Central memory CD8-positive, alpha-beta T cell (primary cell): ENCODE measurements at places on chromosomes 6 and 20.

DNA sequence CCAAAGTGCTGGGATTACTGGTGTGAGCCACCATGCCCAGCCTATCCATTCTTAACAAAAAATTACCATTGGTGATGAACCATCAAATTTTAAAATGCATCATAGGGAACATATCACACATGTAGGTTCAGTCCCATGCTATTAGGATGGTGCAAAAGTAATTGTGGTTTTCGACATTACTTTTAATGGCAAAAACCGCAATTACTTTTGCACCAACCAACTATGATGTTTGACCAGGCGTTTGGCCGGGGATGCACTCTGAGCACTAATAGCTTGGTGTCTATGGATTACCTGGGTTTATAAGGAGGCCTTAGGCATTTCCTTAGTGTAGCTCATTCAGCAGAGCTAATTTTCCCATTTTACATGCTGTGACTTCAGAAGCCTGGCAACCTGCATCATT, 246.5 kb upstream of the SUPT3H start:
- H3K4me3 ChIP-seq: no peak overlapping the region
- no peaks in the 10 kb centered on the region for H3K27me3 ChIP-seq
- H3K4me1 ChIP-seq: peaks cover 28% of the 10 kb centered on the region
- no peak for DNase-seq
- no peaks in the 10 kb centered on the region for H3K36me3 ChIP-seq
- H3K27ac ChIP-seq: no peak overlapping the region

- H3K27me3 ChIP-seq: no peaks in the 10 kb centered on the region
- peak overlapping the region; percentile 5 for H3K27ac ChIP-seq
Observed at GRCh38 chr6:73610444-73611275, 43.1 kb downstream of the SLC17A5 start.

DNA sequence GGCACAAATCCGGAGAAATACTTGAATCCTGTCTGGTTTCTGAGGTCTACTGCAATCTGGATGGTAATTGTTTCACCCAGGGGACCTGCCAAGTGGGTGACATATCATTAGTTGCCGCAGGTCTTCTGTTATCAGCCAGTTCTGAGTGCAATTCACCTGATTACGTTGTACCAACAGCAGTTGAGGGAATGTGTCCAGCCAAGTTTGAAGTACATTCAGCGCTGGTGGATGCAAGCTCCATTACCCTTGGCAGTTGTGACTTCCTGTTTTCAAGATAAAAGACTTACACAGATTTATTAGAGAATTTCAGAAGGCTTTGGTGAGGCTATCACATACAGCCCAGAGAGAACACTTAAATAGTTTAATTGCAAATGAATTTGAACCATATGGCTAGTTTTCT, 42.8 kb downstream of the FNDC1 start:
- H3K36me3 ChIP-seq: peaks cover 1% of the 10 kb centered on the region
- no peak overlapping the region for H3K4me3 ChIP-seq
- H3K27ac ChIP-seq: no peak overlapping the region
- DNase-seq: no peak

DNA sequence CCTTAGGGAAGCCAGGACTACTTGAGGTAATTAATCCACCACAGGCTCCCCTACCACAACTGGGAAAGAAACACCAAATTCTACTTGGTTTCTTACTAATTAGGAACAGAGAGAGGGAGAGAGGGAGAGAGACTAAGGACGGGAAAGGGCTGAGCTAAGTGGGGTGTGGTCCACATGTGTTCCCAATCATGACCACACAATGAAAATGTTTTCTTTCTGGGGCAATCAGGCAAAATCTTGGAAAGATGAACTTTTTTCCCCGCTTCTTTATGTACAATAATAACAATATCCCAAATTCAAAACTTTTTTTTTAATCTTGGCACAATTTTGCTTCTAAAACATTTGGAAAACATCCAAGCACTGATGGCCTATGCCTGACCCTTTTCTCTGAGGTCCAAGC, 734.4 kb downstream of the MAFB start:
- no peak for DNase-seq
- peaks cover 3% of the 10 kb centered on the region for H3K36me3 ChIP-seq
- no peaks in the 10 kb centered on the region for H3K27me3 ChIP-seq

DNA sequence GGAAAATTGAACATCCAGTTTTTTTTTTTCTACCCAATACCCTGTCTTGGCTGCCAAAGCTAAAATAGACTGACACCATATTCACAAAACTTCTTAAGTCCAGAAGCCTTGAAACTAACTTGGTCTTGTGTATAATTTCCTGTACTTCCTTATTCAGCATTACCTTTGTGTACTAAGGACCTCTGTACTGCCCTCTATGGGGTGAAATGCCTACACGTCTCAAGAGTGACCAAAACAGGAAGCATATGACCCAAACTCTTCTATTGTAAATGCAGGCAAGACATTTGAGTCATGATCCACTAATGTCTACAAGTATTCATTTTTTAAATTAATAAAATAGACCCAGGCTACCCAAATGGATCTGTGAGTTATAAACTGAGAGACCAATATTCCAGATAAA, 50.4 kb downstream of the HMGCLL1 start:
- H3K4me3 ChIP-seq: no peak overlapping the region
- no peaks in the 10 kb centered on the region for H3K27me3 ChIP-seq
- DNase-seq: no peak
- H3K27ac ChIP-seq: no peak overlapping the region

DNA sequence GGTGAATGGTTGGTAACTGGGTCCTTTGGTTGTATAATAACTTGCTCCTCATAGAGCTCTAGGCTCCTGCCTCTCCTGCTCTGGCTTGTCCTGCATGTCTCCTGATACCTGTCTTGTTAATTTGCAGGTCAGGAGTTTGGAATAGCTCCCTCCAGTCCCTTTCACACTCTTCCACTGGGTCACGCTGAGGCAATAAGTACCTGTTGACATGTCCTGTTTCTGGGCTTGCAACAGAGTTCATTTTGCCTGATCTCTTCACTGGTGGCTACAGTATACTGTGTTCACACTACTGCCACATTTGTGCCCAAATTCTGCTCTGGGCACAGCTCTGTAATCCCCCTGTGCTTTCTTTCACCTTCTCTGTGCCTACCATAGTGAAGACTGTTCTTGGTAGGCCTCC, 25.4 kb upstream of the C20orf144 start:
- H3K27me3 ChIP-seq: no peaks in the 10 kb centered on the region
- H3K27ac ChIP-seq: no peak overlapping the region
- H3K36me3 ChIP-seq: peaks cover 50% of the 10 kb centered on the region
- H3K4me3 ChIP-seq: no peak overlapping the region

GRCh38 chr20:53390770-53391169, 202.9 kb downstream of the ZNF217 start:
- H3K4me3 ChIP-seq: no peak overlapping the region
- H3K4me1 ChIP-seq: no peaks in the 10 kb centered on the region
- no peak for DNase-seq

DNA sequence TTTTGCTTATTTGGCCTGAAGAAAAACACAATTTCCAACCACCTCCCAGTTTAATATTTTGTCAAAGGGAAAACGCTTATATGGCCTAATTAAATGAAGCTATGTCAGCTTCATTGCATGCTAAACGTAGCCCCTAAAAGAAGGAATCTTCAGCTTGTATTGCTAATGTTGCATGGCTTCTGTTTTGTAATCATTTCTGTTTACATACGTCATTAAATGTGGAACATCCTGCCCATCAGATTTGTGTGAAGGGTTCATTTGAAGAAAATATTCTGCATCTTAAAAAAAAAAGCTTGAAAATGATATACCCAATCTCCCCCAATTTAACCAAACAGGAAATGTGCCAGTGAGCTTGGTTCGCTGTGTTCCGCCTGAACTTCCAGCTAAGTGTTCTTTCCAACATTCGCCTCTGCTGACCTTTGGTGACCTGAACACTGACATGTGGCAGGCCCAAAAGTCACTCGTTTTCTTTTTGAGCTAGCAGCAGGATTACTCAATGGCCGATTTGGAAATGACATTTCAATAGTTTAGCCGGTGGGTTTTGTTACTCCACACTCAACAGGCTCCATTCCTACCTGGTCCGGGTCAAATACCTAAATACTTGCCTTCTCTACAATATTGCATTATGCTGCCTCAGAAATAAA, 12.7 kb upstream of the SIRT5 start:
- no peaks in the 10 kb centered on the region for H3K4me1 ChIP-seq
- peaks cover 19% of the 10 kb centered on the region for H3K27me3 ChIP-seq
- no peak for DNase-seq

- peaks cover under 1% of the 10 kb centered on the region for H3K36me3 ChIP-seq
- no peaks in the 10 kb centered on the region for H3K4me1 ChIP-seq
- no peak for DNase-seq
- H3K27me3 ChIP-seq: peaks cover 52% of the 10 kb centered on the region
Observed at GRCh38 chr6:165877773-165878172, 214.7 kb upstream of the PDE10A start.

DNA sequence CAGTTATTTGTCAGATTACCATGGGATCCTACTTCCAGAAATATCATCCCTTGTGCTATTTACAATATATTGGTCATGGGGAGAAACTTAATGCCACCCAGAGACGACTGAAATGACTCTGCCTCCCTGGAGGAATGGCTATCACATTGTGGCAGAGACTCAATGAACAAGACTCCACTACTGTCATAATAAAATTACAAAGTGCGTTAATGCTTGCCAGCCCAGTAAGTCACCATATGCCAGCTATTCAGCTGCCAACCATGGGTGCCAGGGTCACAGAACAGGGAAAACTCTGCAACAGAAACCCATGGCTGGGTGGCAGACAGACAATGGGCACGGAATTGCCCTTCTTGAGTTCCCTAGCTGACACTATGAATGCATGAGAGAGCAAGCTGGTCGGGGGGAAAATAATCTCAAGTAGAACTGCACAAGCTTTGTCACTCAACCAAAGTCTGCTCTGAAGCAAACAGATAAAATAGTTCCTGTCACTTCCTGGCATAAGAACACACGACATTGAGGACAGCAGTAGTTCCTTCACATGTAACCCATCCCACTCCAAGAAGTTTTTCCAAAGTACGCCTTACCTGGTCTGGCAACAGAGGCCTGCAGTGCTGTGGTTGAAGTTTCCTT, 32.1 kb downstream of the TP53INP2 start:
- H3K4me3 ChIP-seq: no peak overlapping the region
- H3K27me3 ChIP-seq: no peaks in the 10 kb centered on the region
- H3K4me1 ChIP-seq: no peaks in the 10 kb centered on the region
- H3K36me3 ChIP-seq: peaks cover 9% of the 10 kb centered on the region

DNA sequence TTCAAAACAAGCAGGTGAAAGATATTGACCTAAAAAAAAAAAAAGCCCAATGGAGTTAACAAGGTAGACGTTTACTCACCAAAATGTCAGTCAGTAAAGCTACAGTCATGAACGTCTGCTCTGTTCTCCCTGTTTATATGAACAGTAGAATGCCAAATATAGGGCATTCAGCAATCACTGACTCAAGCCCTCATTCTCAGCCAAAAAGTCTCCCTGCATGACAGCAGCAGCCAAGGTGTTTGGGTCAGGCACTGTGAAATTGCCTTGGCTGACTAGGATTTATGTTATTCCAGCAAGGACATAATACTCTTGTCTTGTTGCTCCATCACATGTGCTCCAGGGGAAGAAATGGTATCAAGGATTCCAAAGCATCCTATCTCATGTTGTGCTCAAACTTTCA, 194.7 kb upstream of the RSPO3 start:
- H3K4me3 ChIP-seq: no peak overlapping the region
- peaks cover 2% of the 10 kb centered on the region for H3K36me3 ChIP-seq
- no peaks in the 10 kb centered on the region for H3K27me3 ChIP-seq
- no peak overlapping the region for H3K27ac ChIP-seq
- DNase-seq: no peak

DNA sequence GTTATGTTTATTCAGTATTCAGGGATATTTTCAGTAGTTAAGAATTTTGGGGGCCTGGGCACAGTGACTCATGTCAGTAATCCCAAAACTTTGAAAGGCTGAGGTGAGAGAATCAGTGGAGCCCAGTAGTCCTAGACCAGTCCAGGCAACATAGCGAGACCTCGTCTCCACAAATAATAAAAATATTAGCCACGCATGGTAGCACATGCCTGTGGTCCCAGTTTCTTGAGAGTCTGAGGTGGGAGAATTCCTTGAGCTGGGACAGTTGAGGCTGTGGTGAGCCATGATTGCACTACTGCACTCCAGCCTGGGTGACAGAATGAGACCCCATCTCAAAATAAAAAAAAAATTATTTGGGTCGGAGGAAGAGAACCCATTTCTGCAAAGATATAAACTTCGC, 20.3 kb downstream of the ADGRG6 start:
- no peak overlapping the region for H3K27ac ChIP-seq
- no peak overlapping the region for H3K4me3 ChIP-seq
- DNase-seq: no peak
- no peaks in the 10 kb centered on the region for H3K36me3 ChIP-seq

- no peak overlapping the region for H3K4me3 ChIP-seq
- H3K27me3 ChIP-seq: no peaks in the 10 kb centered on the region
- H3K36me3 ChIP-seq: peaks cover 36% of the 10 kb centered on the region
- no peak for DNase-seq
- H3K4me1 ChIP-seq: peaks cover 94% of the 10 kb centered on the region
Observed at GRCh38 chr20:51484141-51484815, 58.2 kb downstream of the NFATC2 start.

GRCh38 chr20:18805881-18806280, 7.7 kb upstream of the SCP2D1 start:
- H3K4me1 ChIP-seq: no peaks in the 10 kb centered on the region
- H3K4me3 ChIP-seq: no peak overlapping the region
- H3K36me3 ChIP-seq: no peaks in the 10 kb centered on the region
- peaks cover 43% of the 10 kb centered on the region for H3K27me3 ChIP-seq
- DNase-seq: no peak

DNA sequence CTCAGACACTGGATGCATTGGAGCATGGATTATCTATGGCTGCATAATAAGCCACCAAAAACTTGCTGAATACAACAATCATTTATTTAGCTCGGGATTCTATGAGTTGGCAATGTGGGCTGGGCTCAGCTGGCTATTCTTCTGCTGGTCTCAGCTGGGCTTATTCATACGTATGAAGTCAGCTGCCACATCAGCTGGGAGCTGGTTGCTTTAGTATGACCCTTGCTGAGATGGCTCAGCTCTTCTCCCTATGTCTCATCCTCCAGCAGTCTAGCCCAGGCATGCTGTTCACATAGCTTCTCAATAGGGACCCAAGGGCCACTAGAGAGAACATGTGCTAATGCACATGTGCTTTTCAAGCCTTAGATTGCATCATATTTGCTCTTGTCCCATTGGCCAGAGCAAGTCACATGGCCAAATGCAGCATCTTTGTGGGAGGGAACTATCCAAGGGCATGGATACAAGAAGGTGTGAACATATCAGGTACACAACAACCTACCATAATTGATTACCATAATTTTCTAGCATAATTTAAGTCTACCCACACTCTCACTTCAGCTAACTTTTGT, 444.6 kb downstream of the KIF16B start:
- no peak for DNase-seq
- no peaks in the 10 kb centered on the region for H3K4me1 ChIP-seq
- no peaks in the 10 kb centered on the region for H3K27me3 ChIP-seq

DNA sequence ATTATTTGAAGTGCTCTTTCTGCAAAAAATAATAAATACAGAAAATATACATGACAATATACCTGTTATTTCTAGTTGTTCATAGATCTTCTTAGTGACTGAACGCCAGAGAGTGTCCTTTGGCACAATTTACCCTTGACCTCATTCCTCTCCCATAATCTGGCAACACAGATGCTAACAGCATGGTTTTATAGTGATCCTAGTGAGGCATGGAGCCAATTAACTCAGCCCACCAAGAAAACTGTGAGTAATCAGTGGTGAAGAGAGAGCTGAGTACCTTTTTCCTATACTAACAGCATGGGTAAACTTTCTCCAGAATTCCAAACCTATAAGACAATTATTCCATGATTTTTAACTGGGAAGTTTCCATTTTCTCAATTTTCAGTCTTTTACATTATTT, 61.0 kb downstream of the VGLL2 start:
- H3K27ac ChIP-seq: no peak overlapping the region
- H3K27me3 ChIP-seq: peaks cover 31% of the 10 kb centered on the region
- no peak overlapping the region for H3K4me3 ChIP-seq
- no peak for DNase-seq
- H3K4me1 ChIP-seq: no peaks in the 10 kb centered on the region
